Esophagus muscularis mucosa (tissue), 4 donors: ENCODE measurements at places on chromosomes 16 and 17. TPM values are rescaled to one million over a fixed set of nuclear protein-coding genes. Genes with fewer than 3 reads are reported as not detected.

PRAC2 gene
- total RNA-seq, result not detected

PMFBP1 gene
- total RNA-seq, result 0.50 TPM

DNA sequence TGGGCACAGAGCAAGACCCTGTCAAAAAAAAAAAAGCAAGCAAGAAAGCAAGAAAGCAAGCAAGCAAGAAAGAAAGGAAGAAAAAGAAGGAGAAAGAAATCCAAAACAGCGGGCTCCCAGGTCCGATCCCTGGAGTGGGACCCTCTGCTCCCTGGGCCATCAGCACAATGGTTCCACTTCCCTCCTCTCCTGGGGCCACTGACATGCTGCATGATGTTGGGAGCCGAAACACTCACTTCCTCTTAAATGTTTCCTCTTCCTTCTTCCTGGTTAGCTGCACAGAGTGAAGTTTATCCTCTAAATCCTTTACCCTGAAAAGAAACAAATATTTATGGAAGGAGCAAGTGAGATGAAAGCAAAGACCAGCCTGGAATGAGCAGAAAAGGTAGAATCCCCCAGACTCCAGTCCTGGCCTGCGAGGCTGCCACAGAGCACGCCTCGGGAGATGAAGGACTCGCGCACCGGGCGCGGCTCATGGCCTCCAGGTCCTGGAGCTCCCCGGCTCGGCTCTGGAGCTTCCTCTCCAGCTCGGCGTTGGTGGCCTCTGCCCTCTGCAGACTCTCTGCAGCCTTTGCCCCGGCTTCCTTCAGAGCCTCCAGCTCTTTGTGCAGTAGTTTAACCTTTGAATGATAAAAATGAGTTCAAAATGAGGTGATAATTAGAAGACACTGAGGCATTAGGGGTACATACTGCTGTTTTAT is 19.0 kb downstream of the CCDC57 start:
- H3K36me3 ChIP-seq, result peaks cover 62% of the 10 kb centered on the region
- no peak overlapping the region for H3K27ac ChIP-seq
- H3K27me3 ChIP-seq, result no peaks in the 10 kb centered on the region
- H3K4me1 ChIP-seq, result peaks cover 16% of the 10 kb centered on the region

DNA sequence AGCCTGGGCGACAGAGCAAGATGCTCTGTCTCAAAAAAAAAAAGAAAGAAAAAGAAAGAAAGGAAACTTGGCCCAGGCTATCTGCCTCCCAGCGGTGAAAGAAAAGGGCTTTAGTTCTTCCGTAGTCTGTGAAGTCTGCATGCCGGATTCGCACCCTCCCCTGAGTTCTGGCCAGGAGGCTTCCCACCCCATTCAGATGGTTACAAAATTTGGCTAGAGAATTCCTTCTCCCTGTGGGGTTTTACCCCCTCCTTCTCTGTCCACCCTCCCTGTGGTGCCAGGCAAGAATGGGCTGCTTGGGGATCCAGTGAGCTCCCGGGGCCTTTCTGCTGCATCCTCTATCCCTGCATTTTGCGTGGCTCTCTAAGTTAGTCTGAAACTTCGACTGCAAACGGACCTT is 37.8 kb downstream of the PAFAH1B1 start:
- H3K27me3 ChIP-seq, result no peaks in the 10 kb centered on the region
- peaks cover 27% of the 10 kb centered on the region for H3K4me1 ChIP-seq
- H3K36me3 ChIP-seq, result no peaks in the 10 kb centered on the region
- H3K27ac ChIP-seq, result no peak overlapping the region
- no peak for DNase-seq
- no peak overlapping the region for H3K4me3 ChIP-seq

GRCh38 chr17:45914047-45914717 is 19.8 kb downstream of the MAPT start:
- H3K4me3 ChIP-seq, result no peak overlapping the region
- no peaks in the 10 kb centered on the region for H3K36me3 ChIP-seq
- no peak for DNase-seq
- no peaks in the 10 kb centered on the region for H3K4me1 ChIP-seq
- H3K27ac ChIP-seq, result no peak overlapping the region

- H3K4me1 ChIP-seq, result peaks cover 9% of the 10 kb centered on the region
- peaks cover 66% of the 10 kb centered on the region for H3K36me3 ChIP-seq
- H3K27me3 ChIP-seq, result no peaks in the 10 kb centered on the region
- no peak overlapping the region for H3K27ac ChIP-seq
- H3K4me3 ChIP-seq, result no peak overlapping the region
Observed at GRCh38 chr17:39997543-39997942, 16.9 kb downstream of the PSMD3 start.
